Ureter (tissue), 1 donor: ENCODE measurements at places on chromosomes 3 and 15. TPM values are rescaled to one million over a fixed set of nuclear protein-coding genes. Genes with fewer than 3 reads are reported as not detected.

The MLF1 gene
- total RNA-seq, result 11.1 TPM

The ANKUB1 gene
- total RNA-seq, result not detected

The GP5 gene
- 0.21 TPM for total RNA-seq

The SRGAP3 gene
- 51.2 TPM for total RNA-seq

The RGMA gene
- 6.4 TPM for total RNA-seq

The COMMD2 gene
- total RNA-seq, result 31.9 TPM

The LDHAL6B gene
- total RNA-seq, result not detected

The FES gene
- 36.2 TPM for total RNA-seq

The APBA2 gene
- total RNA-seq, result 9.5 TPM

The CCDC51 gene
- total RNA-seq, result 10.4 TPM

The GRM2 gene
- total RNA-seq, result 0.23 TPM

The STRIT1 gene
- total RNA-seq, result not detected

The IQCF5 gene
- total RNA-seq, result not detected

The CPNE9 gene
- 0.29 TPM for total RNA-seq

The POC1A gene
- 3.6 TPM for total RNA-seq

The PLA2G4E gene
- total RNA-seq, result 0.34 TPM

The FEZF2 gene
- not detected for total RNA-seq

The SLC6A1 gene
- total RNA-seq, result 4.0 TPM

The MLH1 gene
- 42.7 TPM for total RNA-seq

The DAZL gene
- not detected for total RNA-seq

The MYH15 gene
- 0.52 TPM for total RNA-seq

The PIF1 gene
- 0.99 TPM for total RNA-seq

The VIPR1 gene
- 72.7 TPM for total RNA-seq

The LIPH gene
- total RNA-seq, result 16.7 TPM

The THSD4 gene
- total RNA-seq, result 57.9 TPM

The GREM1 gene
- total RNA-seq, result 26.0 TPM

The TUSC7 gene
- total RNA-seq, result not detected

The CCR9 gene
- not detected for total RNA-seq
